ENCODE measurements at places on chromosomes 11 and 22.

- DNase-seq = no peak
Measured at GRCh38 chr11:35178873-35179272, 39.9 kb downstream of the CD44 start.

DNA sequence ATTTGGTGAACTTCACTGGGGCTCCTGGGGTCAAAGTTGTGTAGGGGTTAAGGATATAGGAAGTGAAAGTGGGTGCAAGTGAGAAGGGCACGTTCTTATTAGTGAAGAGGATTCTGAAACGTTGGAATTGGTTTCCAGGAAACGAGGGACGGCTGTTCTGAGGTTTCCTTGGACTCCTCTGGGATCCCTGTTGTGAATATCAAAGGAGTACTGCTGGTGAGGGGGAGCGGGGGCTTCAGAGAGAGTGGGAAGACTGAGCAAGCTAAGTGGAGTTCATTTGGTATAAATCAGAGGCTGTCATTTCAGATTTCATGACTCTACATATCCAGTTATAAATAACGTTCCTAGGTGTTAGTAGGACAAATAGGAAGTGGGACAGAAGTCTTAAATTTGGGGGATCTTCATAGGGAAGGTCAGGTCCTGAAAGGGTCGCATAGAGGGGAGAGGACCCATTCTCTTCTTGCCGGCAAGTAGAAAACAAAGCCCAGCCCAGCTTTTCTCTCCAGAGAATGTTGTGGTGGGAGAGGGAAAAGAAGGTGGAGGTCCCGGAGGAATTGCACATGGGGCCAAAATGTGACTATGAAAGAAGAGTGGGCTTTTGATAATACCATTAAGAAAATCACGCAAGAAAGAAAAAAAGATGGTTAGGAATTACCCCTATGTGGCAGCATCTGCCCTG lies 1.1 kb upstream of the NELL1 start:
- DNase-seq = no peak

DNA sequence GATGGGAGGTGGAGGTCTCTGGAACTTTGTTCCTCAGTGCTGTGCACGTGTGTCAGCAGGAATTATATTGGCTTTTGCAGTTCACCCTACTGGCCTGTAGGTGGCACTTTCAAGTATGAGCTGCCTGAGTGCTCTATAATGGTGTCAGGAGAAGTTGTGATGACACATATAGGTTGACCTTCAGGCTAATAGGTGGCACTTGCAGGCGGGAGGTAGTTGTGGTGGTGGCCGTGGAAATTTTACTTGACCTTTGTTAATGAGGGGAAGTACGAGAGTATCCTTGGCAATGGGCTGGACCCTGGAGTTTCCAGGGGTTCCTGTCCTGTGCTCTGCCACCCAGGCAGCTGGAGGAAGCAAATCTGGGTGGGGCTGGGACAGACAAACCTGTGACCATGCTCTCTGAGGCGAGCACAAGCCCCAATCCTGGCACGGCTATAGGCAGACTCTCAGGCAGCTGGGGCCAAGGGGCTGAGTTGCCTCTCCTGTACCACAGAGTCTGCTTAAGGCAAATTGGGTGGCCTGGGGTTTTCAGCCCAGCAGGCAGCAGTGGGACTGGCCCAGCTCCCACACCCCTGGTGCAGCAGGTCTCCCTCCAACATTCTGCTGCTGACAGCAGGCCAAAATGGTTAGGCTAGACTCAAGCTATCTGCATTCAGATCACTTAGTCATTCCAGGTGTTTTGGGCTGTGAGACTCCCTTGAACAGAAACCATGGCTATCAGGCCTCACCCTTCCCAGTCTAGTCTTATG lies 147.5 kb upstream of the CTSC start:
- no peak for DNase-seq

- no peak for DNase-seq
Measured at GRCh38 chr11:1564535-1565172, 7.4 kb downstream of the DUSP8 start.

DNA sequence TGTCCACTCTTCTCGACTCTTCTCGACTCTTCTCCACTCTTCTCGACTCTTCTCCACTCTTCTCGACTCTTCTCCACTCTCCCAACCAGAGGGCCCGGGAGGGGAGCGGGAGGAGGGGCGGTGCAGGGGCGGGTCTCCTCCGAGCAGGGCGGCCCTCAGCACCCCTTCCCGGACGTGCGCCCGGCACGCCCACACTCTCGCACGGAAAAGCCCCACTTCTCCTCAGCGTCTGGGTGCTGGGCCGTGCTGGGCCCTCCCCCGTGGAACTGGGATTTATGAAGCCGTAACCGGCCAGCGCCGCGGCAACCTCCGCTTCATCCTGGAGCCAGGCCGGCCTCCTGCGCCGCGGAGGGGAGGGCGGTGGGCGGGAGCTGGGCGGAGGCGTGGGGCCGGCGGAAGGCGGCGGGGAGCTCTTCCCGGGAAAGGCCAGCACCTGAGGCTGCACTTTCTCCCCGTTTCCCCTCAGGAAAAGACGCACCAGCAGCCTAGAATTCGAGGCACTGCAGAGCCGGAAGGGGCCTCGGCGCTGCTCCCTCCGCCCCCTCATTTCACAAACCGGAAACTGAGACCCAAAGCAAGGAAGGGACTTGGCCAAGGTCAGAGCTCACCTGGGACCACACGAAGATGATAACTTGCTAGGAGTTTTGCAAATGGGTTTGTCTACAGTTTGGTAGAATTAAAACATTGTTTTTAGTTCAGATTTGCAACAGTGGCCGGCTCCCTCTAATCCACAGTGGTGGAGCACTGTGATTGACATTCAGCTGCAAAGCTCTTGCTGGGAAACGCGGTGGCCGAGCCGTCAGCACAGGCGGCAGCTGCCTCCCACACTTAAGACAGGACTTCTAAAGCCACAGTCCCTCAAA lies 31.6 kb upstream of the JAM3 start:
- no peak for DNase-seq
